ENCODE measurements at places on chromosomes 5 and 9.

DNA sequence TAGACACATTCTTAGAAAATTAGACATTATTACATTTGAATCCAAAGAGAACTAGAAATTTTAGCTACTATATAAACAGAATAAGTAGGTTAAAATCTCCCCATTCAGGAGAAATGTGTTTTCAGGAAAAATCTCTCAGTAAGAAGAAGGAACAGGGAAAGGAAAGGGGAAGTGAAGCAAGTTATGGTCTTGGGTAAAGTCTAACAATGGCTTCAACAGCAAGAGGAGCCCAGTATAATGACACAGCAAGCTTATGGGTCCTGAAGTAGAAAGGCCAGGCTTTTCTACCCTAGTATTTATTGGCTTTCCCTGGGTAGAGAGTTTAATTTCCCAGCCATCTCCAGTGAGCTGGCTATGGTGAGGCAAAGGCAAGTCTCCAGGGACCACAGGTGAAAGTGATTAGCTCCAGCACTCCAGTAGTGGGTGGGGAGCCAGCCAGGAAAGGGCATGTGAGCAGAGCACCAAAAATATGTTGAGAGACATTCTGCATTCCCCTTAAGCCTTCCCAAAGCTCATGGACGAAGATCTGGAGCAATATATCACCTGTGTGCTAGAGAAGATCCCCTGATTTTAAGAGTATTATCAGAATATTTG, 981.7 kb downstream of the NR2F1-AS1 start:
- no peak for DNase-seq

GRCh38 chr5:177540438-177540837, 13.9 kb downstream of the FAM193B start:
- no peak for DNase-seq

- no peak for DNase-seq
Observed at GRCh38 chr5:25481463-25481862, 836.7 kb upstream of the CDH10 start.

DNA sequence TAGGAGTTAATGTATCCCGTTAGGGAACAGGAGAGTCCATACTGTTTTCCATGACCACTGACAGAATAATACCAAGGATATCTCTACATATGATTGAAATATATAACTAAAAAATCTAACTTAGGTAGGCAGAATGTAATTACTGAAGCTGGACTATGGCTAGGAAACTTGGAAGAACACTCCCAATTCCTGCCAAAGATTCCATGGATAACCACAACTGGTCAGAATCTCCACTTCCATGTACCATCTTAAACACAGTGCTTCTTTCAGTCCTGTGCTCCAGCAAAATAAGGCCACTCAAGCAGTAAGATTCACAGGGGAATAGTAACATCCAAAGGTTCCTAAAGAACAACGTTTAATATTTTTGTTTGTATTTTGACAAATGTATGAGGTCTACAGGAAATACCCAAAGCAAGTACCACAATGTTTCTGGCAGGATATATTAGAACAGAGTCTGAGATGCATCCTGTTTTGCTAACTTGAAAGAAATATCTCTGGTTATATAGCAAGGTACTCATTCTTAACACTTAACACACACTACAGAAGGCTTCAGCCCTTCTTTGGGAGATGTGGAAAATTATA, 295.0 kb downstream of the ADAMTS6 start:
- DNase-seq = no peak
